Stimulated activated CD8-positive, alpha-beta memory T cell treated with anti-CD3 and anti-CD28 coated beads, Interleukin-7, amount 100 ng/mL, for 1 hour (primary cell): ENCODE measurements at places on chromosomes 2 and 18.

DNA sequence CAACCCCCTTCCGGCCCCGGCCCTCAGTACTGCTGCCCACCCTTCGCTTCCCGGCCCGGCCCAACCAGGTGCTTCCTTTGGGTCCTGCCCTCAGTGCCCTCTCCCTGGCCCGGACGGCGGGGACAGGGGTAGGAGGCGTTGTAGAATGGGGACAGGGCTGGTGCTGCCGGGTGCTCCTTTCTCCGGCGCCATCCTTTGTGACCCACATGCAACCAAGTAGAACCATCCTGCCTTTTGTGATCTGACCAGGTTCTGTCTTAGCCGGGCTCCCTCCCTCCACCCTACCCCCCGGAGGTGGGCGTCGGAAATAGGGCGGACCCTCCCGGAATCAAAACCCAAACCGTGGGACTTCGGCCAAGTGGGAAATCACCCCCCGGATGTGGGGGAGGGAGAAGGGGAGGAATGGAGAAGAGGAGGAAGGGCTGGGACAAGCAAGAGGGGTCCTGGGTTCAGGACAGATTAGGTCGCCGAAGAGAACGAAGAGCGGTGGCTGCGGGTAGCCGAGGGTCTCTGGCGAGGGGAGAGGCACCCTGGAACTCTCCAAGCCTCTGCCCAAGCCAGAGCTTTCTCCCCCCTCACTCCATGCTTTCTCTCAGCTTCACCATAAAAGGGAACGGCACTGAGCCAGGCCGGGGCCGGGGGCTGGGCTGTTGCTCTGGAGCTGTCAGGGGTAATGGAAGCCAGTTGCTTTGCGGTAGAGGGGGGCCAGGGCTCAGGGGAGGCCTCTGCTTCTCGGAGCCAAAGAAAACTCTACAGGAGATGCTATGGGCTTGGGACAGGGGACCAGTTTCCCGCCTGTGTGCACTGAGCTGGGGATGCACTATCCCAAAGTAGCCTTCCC is 756 bp upstream of the OST4 start:
- DNase-seq = no peak

DNA sequence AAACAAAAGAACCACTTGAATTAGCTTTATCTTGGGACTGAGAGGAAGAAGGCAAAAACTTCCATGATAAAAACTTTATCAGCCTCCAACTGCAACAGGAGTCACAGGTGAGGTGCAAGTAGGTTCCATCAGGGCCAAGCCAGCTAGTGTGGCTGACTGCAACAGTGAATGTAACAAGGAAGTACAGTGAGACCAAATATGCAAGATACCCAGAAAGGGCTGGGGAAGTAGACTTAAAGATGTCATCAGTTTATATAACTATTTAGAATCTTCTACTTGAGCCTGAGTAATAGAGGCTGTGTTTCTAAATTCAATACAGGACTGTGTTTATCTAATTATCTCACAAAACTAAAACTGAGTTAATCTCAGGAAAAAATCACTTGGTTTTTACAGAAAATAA is 14.8 kb downstream of the PLEKHM3 start:
- no peak for DNase-seq

DNA sequence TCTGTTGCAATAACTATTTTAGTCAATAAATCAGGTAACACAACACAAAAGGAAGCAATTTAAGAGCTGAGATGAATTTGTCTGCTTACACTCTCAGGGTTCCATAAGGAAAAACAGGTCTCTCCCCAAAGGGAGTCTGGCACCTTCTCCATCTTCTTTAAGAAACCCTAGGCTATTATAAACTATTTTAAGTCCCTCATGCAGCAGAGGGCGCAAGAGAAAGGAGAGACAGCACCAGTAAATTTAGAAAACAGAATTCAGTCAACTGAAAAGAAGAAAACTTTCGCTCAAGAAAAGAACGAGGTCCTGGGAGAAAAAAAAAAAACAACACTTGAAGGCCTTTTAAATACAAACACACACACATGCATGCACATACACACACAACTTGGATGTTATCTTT is 19.1 kb downstream of the SULT1C4 start:
- no peak for DNase-seq

- no peak for DNase-seq
Measured at GRCh38 chr18:10913919-10914318, 235.4 kb downstream of the PIEZO2 start.

DNA sequence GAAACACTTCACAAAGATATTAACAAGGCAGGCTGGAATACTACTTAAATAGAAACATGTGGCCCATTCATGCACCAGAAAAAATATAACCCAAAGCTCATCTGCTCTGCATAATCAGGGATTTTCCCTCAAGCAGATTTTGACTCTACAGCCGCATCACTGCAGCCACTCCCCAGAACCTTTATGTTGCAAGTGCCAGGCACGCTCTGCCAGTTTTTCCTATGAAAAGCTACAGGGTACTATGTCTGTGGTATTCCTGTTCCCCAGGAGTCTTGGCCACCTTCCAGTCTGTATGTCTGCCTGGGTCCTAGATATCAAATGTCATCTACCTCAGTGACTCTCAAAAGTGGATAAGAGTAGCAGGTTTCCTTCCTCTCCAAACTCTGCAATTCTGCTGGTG is 3.8 kb downstream of the COA5 start:
- DNase-seq = no peak

- no peak for DNase-seq
Measured at GRCh38 chr18:58362027-58362575, 266.8 kb downstream of the ALPK2 start.

DNA sequence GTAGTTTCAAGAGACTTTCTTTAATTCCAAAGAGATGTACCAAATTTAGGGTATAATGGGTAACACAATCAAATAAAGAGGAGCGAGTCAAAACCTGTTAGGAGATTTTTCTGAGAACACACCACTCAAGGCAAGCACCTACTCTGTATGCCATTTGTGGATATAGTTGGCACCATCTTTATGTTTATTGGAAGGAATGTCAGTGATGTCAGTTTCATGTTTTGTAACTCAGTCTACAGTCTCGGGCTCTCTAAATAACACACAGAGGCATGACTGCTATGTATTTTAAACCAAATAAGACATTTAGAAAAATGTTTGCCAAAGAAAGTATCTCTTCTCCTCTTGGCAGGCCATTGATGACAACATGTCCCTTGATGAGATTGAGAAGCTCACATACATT is 59.7 kb downstream of the CPS1 start:
- DNase-seq = no peak

- no peak for DNase-seq
Measured at GRCh38 chr2:232547991-232548390, 2.4 kb downstream of the TIGD1 start.

DNA sequence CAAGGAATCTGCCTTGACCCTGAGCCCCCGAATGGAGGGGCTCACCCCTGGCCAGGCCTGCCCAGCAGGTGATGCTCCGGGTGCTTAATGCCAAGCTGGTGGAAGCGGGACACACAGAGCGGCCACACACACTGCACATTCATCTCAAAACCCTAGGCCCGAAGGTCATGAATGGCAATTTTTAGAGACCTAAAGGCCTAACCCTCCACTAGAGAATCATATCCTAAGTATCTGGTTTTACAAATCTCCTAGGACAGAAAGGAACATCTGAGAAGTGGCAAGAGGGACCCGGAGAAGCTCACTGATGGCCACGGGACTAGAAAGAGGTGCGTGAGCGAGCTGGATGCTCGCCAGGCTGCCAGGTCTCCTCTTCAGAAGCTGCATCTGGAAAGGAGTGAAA is 38.3 kb downstream of the ST3GAL5 start:
- no peak for DNase-seq

- no peak for DNase-seq
Measured at GRCh38 chr2:8753609-8754008, 71.8 kb downstream of the ID2 start.

DNA sequence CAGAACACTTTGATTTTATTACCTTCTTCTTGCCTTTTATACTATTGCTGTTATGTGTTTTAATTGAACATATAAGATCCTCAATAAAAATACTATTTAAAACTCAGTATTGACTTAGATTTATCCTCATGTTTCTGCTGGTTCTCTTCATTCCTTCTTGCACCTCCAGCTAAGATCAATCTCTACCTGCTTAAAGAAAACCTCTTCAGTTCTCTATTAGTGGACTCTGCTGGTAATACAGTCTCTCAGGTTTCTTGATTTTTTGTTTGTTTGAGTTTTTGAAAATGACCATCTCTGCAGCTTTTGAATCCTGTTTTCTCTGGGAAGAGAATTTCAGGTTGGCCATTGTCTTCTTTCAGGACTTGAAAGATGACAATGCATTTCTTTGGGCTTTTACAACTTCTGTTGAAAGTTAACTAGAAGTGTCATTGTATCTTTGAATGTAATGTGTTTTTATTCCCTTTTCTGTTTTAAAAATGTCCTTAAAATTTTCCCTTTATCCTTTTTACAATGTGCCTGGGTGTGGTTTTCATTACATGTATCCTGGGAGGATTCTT is 29.8 kb upstream of the TMEM131 start:
- DNase-seq = no peak

DNA sequence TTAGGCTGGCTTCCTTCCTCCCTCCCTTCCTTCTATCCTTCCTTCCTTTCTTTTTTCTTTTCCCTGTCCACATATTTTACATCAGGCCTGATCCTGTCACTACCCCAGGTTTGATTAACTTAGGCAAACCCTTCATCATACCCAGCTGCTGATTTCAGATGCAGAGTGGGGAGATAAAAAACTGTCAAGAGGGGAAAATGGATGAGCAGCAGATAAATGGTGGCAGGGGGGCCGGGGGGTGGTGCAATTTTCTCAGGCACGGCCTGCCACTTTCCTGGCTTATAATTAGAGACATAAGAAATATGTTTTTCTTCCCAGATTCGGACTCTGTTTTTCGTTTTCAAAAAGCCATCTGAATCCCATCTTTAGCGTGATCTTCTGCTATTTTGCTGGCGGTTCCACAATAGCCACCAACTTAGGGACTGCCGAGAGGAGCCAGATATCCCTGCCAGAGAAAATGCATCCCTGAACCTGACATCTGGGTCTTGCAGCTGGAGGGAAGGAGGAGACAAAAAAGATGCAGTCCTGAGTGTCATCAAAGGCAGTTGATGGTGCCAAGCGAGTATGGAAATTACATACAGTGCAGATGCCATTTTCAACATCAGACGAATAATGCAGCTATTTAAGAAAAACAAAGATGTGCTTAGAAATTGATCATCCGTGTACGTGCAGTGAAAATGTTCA is 49.9 kb downstream of the CXCR4 start:
- no peak for DNase-seq
